ENCODE measurements at places on chromosomes 12 and 14.

DNA sequence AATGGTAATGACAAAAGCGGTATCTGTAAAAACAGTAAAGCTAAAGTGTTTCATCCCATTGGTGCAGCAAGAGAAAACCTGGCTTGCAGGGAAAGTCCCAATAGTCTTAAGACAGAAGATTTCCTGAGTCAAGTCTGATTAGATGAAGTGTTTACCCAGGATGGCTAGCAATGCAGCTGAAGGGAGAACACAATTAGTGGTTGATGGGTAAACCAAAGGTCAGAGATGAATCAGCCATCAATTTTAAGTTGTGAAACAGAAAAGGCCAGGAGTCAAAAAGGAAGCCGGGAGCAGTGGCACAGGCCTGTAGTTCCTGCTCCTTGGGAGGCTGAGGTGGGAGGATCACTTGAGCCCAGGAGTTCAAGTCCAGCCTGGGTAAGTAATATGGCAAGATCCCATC is 52.6 kb downstream of the SEC23A start:
- no peaks in the 10 kb centered on the region for H3K27me3 ChIP-seq
- peaks cover 16% of the 10 kb centered on the region for H3K36me3 ChIP-seq
- H3K27ac ChIP-seq = no peak overlapping the region
- H3K4me1 ChIP-seq = no peaks in the 10 kb centered on the region
- no peak for DNase-seq
- H3K4me3 ChIP-seq = no peak overlapping the region

DNA sequence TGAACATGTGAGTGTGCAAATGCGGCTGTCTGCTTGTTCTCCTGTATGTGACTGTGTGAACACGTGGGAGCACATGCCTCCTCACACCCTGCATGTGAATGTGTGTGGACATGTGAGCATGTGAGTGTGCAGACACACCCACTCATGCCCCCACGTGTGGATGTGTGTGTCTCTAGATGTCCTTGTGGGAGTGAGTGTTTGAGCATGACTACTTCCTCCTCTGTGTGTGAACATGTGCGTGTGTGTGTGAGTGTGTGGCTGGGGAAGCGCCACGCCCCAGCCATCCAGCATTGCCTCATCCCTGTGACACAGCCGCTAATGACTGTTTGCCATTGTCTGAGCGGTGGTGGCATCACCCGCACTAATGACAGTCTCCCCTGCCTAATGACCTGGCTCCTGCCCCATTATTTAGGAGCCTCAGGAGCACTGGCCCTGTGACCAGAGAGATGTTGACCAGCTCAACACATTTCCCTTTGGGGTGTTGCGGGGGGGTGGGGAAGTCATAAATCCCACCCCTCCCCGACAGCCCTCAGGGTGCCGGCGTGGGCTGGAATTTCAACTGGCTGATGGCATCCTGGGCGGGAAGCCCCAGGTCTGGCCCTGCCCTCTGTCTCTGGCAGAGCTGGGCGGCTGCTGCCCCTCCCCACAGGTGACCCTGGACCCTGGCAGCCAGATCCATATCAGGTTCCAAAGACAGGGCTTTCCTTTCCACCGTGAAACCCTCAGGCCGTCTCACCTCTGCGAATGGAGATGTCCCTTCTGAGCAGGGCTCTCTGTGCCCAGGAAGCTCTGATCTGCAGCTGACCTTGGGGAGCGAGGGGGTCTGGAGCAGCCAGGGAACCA is 11.5 kb upstream of the KRT80 start:
- H3K27me3 ChIP-seq = no peaks in the 10 kb centered on the region
- H3K4me3 ChIP-seq = no peak overlapping the region
- H3K4me1 ChIP-seq = peaks cover 49% of the 10 kb centered on the region
- H3K36me3 ChIP-seq = no peaks in the 10 kb centered on the region

DNA sequence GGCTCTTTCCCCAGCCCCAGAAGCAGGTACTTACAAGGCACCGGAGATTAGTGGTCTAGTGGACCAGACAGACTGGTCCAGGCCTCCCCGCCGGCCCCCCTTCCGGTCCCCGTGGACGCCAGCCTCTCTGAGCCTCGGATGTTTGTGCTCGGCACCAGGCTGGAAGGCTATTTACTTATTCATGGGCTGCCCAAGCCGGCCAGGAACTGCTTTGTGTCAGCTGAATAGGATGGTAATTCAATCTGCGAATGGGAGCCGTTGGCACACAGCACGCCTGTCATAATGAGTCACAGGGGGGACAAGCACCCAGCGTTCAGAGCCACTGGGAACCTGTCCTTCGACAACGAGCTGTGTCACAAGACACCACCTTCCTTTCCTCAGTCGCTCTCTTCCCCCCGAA is 82.3 kb downstream of the RIMBP2 start:
- no peaks in the 10 kb centered on the region for H3K4me1 ChIP-seq
- H3K36me3 ChIP-seq = no peaks in the 10 kb centered on the region

DNA sequence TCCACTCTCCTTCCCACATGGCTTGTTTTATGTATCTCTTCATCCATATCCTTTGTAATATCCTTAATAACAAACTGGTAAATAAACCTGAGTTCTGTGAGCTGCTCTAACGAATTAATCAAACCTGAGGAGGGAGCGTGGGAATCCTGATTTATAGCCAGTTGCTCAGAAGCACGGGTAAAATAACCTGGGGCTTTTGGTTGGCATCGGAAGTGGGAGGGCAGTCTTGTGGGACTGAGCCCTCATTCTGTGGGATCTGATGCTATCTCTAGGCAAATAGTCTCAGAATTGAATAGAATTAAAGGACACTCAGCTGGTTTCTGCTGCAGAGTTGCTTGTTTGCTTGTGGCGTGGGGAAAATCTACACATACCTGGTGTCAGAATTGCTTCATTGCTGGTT is 17.5 kb upstream of the LDHB start:
- H3K4me3 ChIP-seq = no peak overlapping the region
- no peaks in the 10 kb centered on the region for H3K36me3 ChIP-seq
- no peak overlapping the region for H3K27ac ChIP-seq
- no peak for DNase-seq
- peaks cover 8% of the 10 kb centered on the region for H3K4me1 ChIP-seq

GRCh38 chr14:104360501-104360900 is 219.1 kb upstream of the C14orf180 start:
- H3K27ac ChIP-seq = no peak overlapping the region
- peaks cover 10% of the 10 kb centered on the region for H3K4me1 ChIP-seq
- H3K36me3 ChIP-seq = no peaks in the 10 kb centered on the region
- DNase-seq = no peak
- H3K27me3 ChIP-seq = no peaks in the 10 kb centered on the region
- no peak overlapping the region for H3K4me3 ChIP-seq

- no peaks in the 10 kb centered on the region for H3K36me3 ChIP-seq
- peaks cover 35% of the 10 kb centered on the region for H3K4me1 ChIP-seq
- no peaks in the 10 kb centered on the region for H3K27me3 ChIP-seq
- no peak for DNase-seq
- H3K27ac ChIP-seq = peak overlapping the region; percentile 13
- no peak overlapping the region for H3K4me3 ChIP-seq
These were observed 396.5 kb downstream of the RAD51B start for GRCh38 chr14:68216079-68216478.

- no peaks in the 10 kb centered on the region for H3K36me3 ChIP-seq
- no peaks in the 10 kb centered on the region for H3K27me3 ChIP-seq
- peaks cover 61% of the 10 kb centered on the region for H3K4me1 ChIP-seq
- DNase-seq = no peak
- no peak overlapping the region for H3K4me3 ChIP-seq
These were observed 467 bp upstream of the JAG2 start for GRCh38 chr14:105168979-105169507.

GRCh38 chr14:20469890-20470602 is 840 bp downstream of the PNP start:
- H3K4me3 ChIP-seq = peak overlapping the region; percentile 33
- no peaks in the 10 kb centered on the region for H3K36me3 ChIP-seq
- peaks cover 26% of the 10 kb centered on the region for H3K4me1 ChIP-seq

GRCh38 chr12:75784591-75784990 is 247.0 kb downstream of the PHLDA1 start:
- H3K4me3 ChIP-seq = no peak overlapping the region
- no peaks in the 10 kb centered on the region for H3K27me3 ChIP-seq
- DNase-seq = peak; percentile 89
- peak overlapping the region; percentile 8 for H3K27ac ChIP-seq
- no peaks in the 10 kb centered on the region for H3K36me3 ChIP-seq
- H3K4me1 ChIP-seq = peaks cover 24% of the 10 kb centered on the region

DNA sequence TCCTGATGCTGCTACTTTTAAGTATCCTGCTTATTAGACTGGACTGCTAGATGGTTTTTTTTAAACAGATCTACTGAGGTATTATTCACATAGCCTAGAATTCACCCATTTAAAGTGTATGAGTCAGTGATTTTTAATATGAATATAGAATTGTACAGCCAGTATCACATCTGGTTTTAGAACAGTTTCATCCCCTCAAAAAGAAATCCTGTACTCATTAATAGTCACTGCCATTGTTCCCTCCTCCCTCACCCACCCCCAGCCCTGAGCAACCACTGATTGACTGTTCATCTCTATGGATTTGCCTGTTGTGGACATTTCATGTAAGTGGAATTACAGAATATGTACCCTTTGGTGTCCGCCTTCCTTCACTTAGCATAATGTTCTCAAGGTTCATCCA is 98.4 kb downstream of the PPP2R5C start:
- no peak for DNase-seq
- H3K36me3 ChIP-seq = no peaks in the 10 kb centered on the region
- H3K27me3 ChIP-seq = no peaks in the 10 kb centered on the region
- H3K4me1 ChIP-seq = peaks cover 21% of the 10 kb centered on the region
- no peak overlapping the region for H3K27ac ChIP-seq

DNA sequence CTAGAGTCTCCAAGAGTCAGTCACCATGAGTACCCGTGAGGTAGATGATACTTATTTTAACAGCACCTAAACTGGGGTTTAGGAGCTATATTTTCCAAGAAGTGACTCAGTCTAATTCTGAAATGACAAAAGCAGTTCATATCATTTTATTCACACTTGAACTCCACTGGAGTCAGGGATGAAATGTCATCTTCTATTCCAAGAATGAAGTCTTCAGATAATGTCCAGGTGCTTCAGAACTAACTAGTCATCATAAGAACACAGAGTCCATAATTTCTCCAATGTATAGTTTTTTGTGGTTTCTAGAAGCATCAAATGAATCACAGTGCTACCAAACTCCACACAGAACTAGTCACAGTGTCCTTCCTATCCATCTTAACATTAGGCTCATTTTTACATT is 13.3 kb downstream of the DNM1L start:
- no peak overlapping the region for H3K4me3 ChIP-seq
- H3K27me3 ChIP-seq = no peaks in the 10 kb centered on the region
- no peaks in the 10 kb centered on the region for H3K4me1 ChIP-seq
- H3K36me3 ChIP-seq = no peaks in the 10 kb centered on the region
- H3K27ac ChIP-seq = no peak overlapping the region
- no peak for DNase-seq

DNA sequence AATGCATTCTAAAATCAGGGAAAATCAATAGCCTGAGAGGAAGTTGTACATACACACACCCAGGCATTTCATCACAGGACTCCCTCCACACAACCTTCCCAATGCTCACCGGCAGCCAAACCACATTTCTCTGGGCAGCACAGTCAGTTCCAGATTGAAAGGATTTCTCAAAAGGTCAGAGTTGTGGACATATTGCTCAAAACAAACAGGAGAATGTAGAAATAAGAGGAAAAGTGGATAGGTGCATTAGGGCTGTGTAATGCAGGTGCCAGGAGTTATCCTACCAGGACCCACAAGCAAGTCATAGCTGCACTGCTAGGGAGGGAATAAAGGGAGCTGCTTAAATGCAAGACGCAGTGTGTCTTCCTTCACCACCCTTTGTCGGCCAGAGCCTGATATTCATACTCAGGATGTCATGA is 62.9 kb downstream of the GCH1 start:
- H3K27me3 ChIP-seq = no peaks in the 10 kb centered on the region
- H3K4me3 ChIP-seq = no peak overlapping the region
- H3K27ac ChIP-seq = no peak overlapping the region
- DNase-seq = peak; percentile 37

DNA sequence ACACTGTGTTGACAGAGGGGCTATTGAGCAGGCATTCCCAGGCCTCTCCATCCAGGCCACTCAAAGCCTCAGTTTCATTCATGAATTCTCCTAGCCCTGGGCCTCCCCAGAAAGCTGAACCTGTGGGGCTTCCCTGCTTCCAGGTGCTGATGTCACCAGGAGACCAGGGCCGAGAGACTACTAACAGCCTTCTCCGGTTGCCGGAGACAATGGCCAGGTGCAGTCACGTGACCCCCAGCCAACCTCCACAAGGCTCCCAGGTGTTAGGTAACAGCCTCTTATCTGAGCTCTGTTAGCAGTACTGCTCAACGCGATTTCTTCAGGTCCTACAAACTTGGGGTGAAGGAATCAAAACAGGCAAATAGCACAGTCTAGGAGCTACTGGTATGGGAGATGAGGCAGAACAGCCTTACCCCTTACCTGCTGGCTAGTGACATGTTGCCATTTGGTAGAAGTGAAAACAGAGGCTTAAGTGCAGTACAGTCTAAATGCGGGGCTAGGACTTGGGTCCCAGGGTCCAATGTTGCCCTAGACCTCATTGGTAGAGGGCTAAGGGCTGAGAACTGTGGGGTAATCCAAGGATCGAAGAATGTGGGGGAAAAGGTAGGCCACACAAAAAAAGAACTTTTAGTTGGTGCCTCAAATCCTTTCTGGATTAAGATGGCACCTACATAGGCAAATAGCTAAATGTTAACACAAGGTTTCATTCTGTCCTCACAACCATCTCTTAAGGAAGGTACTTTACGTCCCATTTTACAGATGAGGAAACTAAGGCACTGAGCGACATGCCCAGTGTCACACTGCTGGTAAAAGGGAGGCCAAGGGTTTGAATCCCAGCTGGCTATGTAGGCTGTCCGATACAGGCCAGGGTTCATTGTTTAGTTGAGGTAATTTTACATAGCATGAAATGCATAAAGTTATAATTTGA is 3.8 kb downstream of the CCDC88C start:
- no peak overlapping the region for H3K4me3 ChIP-seq
- peak overlapping the region; percentile 63 for H3K27ac ChIP-seq
- H3K27me3 ChIP-seq = no peaks in the 10 kb centered on the region

GRCh38 chr14:31864937-31865855 is 211.9 kb upstream of the ARHGAP5 start:
- no peak overlapping the region for H3K27ac ChIP-seq
- H3K36me3 ChIP-seq = no peaks in the 10 kb centered on the region
- H3K27me3 ChIP-seq = no peaks in the 10 kb centered on the region
- H3K4me3 ChIP-seq = no peak overlapping the region

DNA sequence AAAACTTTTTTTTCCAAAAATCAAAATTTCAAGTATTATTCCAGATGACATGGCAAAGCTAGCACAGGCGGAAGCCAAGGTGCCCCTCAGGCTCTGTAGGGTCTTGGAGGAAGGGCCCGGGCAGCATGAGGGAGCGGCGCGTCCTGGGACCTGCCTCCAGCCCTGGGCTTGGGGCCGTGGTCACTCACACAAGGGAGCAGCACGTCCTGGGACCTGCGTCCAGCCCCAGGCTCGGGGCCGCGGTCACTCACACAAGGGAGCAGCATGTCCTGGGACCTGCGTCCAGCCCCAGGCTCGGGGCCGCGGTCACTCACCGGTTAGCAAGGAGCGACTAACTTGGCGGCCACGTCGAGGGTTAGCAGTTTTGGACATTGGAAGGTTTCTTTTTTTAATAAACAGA is 11.9 kb upstream of the GOLGA3 start:
- no peaks in the 10 kb centered on the region for H3K36me3 ChIP-seq
- H3K27ac ChIP-seq = no peak overlapping the region
- no peak for DNase-seq
- H3K4me1 ChIP-seq = no peaks in the 10 kb centered on the region

GRCh38 chr12:131413471-131413870 is 297.4 kb upstream of the SFSWAP start:
- no peak overlapping the region for H3K4me3 ChIP-seq
- H3K27me3 ChIP-seq = no peaks in the 10 kb centered on the region
- DNase-seq = no peak
- H3K27ac ChIP-seq = no peak overlapping the region
- H3K36me3 ChIP-seq = no peaks in the 10 kb centered on the region

Measured in body of pancreas (tissue), 4 donors.